ENCODE measurements at places on chromosomes 13 and 19.

DNA sequence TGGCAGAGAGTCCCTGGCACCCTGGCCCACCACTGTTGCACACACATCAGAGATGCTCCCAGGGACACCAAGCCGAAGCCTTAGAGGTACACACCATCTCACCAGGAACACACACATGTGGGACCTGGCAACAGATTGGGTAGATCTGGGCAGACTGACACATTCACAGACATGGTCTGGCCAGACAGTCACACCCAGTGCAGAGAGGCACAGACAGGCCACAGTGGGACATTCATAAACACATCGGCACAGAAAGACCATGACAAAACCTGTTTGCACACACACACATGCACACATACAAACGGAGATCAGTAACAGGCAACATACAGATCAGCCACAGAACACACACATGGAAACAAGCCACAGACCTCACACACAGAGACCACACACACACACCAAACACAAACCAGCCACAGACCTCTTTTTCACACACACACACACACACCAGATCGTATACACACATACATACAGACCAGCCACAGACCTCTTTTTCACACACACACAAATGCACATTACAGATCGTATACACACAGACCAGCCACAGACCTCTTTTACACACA is 6.3 kb upstream of the JUNB start:
- DNase-seq: no peak

- no peak for DNase-seq
Observed at GRCh38 chr19:33098055-33098534, 17.1 kb downstream of the GPATCH1 start.

GRCh38 chr19:49890349-49891311 is 6.1 kb downstream of the IL4I1 start:
- DNase-seq: no peak

- no peak for DNase-seq
Observed at GRCh38 chr19:46670813-46671212, 9.8 kb upstream of the DACT3 start.

- no peak for DNase-seq
Observed at GRCh38 chr19:52494518-52494917, 33.0 kb upstream of the ZNF808 start.

- no peak for DNase-seq
Observed at GRCh38 chr13:95608640-95609323, 35.7 kb downstream of the DZIP1 start.

DNA sequence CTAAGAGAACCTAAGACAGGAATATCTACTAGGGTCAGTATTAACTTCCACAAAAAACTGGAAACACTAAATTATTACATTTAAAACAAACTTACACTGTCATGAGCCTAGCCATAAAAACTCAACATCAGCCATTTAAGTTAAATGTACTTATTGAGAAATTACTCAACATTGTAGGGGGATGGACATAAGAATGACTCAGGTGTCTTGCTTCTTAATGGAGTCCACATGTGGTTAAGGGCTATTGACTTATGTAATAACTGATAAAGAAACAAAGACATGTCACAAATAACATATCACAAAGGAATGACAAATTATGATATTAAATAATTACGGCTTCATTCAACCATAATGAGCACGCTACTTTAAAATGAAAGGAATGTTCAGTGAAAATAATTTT is 36.2 kb downstream of the CLDN10 start:
- no peak for DNase-seq

- DNase-seq: no peak
Observed at GRCh38 chr13:71712988-71713653, 153.9 kb downstream of the DACH1 start.

DNA sequence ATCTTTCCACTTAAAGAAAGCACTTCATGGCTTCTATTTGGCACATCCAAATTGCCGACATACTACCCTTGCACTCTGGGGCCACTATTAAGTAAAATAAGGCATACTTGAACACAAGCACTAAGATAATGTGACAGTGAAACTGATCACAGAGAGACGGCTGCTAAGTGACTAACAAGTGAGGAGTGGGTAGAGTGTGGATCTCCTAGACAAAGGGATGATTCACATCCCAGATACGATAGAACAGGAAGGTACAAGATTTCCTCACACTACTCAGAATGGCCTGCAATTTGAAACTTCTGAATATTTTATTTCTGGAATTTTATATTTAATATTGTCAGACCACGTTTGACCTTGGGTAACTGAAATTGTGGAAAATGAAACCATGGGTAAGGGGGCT is 1721.8 kb upstream of the SPRY2 start:
- no peak for DNase-seq

- DNase-seq: no peak
Observed at GRCh38 chr13:112702986-112703379, 13.1 kb downstream of the ATP11A start.

GRCh38 chr13:110771194-110771593 is 57.7 kb downstream of the ING1 start:
- DNase-seq: no peak

GRCh38 chr19:1675633-1676350 is 23.4 kb upstream of the TCF3 start:
- no peak for DNase-seq

GRCh38 chr13:25581351-25581750 is 209.6 kb downstream of the ATP8A2 start:
- no peak for DNase-seq

DNA sequence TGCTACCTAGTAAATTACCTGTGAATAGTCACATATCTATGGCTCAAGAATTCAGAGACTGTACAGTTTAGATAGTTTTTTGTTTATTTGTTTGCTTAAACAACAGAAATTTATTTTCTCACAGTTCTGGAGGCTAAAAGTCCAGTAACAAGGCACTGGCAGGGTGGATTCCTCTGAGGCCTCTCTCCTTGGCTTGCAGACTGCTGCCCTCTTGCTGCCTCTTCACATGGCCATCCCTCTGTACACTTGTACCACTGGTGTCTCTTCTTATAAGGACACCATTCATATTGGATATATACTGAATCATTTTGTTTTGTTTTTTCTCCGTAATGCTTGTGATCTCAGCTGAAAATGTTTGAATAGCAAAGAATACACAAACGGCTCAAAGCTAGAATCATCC is 56.4 kb upstream of the MIR17HG start:
- DNase-seq: no peak

- no peak for DNase-seq
Observed at GRCh38 chr19:28184997-28185396, 1028.0 kb downstream of the UQCRFS1 start.

GRCh38 chr19:42245231-42245630 is 2.8 kb upstream of the GSK3A start:
- no peak for DNase-seq

DNA sequence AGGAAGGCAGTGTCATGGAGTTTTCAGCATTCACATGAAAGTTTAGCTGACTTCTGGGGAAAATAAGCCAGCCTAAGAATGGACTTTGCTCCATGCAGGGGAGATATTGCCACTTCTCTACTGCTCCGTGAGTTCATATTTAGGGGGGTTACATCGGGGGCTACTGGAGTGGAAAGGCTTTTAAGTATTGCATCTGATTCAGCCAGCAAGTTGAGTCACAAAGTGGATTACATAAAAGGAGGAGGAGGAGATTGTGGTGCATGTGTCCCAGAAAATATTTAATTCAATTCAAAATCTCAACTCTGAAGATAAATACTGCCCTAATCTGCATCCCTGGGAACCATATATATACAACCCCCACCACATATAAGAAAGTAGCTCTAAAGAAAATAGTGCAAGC is 617.2 kb downstream of the DCT start:
- no peak for DNase-seq

- DNase-seq: no peak
Observed at GRCh38 chr19:5627395-5627904, 4.6 kb downstream of the SAFB start.

GRCh38 chr13:73870970-73871935 is 263.0 kb downstream of the KLF12 start:
- peak; percentile 35 for DNase-seq

DNA sequence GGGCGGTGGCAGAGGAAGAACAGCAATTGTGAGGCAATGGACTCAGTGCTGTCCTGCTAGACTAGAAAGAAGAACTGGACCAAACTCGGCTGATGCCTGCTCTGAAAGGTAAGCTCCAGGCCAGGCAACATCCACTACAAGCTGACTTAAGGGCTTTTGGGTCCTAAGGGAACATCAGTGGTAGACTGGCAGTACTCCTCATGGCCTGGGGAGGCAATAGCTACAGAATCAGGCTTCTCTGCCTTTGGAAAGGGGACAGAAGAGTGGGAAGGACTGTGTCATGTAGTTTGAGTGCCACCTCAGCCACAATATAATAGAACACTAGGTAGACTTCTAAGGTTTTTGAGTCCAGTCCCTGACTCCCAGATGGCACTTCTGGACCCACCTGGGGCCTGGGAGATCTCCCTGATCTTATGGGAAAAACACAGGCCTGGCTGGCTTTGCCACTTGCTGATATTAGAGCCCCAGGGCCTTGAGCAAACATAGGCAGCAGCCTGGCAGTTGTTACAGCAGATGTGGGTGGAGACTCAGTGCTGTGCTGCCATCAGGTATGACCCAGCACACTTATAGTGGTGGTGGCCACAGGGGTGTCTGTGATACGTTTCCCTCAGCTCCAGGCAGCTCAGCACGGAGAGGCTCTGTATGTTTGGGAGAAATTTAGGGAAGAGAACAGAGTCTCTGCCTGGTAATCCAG is 9.2 kb upstream of the CLC start:
- DNase-seq: no peak

DNA sequence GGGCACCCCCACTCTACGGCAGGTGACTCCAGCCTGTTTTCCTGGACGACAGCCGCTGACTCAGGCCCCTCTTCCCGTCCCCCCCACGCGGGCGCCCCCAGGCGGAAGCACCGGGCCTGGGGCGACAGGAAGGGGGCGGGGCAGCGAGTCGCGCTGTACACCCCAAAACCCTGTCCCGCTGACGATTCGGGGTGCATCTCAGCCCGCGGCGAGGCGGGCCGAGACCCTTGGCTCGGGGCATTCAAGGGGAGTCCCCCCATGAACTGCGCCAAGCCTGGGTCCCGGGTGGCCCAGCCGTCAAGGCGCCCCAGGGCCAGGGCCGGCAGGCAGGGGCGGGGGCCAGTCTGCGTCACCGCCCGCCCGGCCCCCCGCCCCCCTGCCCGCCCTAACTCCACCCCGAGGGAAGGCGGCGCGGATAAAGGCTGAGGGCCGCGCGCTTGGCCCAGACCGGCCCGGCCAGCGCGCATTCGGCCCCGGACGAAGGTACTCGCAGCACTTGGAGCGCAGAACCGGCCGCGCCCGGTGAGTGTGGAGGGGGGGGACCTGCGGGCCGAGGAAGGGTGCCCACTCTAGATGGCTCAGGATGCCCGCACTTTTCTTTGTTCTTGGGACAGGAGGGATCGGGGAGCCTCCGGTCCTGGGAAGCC is at the start of gene MIDN:
Gene MIDN (plus strand): TSS at position 445 of the 647 bp plus-strand sequence. CDS start 1,714 bp downstream, outside the sequence.
- no peak for DNase-seq

GRCh38 chr13:42544246-42544926 is 29.6 kb upstream of the TNFSF11 start:
- no peak for DNase-seq

DNA sequence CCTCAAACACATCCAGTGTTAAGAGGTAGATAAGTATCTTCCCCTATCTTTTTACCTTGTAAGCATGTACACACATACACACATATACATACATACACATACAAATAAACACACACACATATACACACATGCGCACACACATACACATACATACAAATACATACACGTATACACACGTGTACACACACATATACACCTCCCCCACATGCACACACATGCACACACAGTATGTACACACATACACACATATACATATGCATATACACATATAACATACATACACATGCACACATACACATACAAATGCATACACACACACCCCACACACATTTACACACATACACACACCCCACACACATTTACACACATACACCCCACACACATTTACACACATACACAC is 24.1 kb downstream of the ADGRE1 start:
- DNase-seq: no peak

DNA sequence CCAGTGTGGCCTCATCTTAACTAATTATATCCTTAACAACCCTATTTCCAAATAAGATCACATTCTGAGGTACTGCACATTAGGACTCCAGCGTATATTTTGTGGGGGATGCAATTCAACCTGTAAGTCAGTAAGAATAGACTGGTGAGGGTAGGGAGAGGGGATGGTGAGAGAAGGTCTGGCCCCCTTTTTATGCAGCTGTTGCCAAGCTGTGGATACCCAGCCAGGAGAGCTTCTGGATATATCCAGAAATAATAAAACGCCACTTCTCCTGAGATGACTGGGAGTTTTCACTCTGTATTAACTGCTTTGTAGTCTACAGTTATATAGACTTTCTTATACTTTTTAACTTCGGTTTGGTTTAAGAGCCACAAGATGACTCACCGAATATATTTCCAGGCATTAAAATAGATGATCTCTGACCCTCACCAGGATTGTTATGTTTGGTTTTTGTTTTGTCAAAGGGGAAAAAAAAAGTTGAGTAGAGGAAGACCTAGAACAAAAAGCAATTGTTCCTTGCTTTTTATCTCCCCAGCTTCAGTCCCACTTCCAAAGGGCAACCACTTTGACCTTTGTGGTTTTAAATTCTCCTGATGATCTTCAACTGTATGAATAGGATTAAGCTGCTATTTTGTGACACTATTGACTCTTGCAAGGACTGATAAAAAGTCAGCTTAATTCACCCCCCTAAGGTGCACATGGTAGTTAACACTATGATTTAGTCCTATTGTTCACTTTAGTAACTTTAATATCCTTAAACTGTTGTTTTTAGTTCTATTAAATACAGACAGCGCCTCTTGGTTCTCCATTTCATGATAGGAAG is 3.1 kb upstream of the NEK3 start:
- DNase-seq: no peak

DNA sequence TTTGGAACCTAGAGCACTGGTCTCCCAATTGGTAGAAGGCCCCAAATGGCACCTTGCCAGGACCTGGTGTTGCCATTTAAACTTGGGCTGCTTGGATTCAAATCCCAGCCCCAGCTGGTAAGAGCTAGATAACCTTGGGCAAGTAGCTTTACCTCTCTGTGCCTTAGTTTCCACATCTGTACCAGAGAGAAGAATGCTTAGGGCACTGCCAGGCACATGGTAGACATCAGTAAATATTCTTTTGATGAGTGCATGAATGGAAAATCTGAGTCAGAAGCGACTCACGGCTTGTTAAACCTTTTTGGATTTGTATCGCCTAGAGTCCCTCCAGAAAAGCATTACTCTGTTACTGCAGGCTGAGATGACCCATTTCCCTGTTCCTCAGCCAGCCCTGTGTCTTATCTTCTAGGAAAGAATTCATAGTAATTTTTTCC is 90.9 kb downstream of the SIPA1L3 start:
- peak; percentile 88 for DNase-seq

DNA sequence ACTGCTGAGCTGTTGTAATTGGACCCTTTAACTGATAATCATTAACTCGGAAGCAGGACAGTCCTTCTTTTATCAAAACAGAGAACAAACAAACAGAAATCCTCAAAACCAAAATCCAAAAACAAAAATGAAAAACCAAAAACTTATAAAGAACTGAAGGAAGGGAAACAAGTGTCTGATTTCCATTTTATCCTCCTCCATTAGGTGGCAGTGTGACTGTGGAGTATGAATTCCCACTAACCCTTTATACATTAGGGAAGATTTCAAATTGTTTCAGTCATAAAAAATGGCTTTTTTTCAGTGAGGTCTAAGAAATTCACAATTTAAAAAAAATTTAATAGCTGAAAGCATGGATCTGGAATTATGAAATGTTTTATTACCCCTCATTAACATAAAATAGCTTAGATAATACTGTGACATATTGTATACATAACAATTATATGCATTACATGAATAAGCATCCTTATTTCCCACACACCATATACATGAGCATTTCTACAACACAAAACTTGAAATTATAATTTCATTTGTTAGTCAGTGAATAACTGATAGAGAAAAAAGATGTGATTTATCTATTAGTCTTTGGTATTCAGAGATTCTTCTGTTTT is 1074.3 kb upstream of the PCDH9 start:
- DNase-seq: no peak

Data from BJ (cell line).